Activated T-helper 1 cell treated with anti-CD3 and anti-CD28 coated beads, Interleukin-2, amount 50 U/mL, for 16 hours (primary cell): ENCODE measurements at places on chromosomes 16 and 17.

- no peak for DNase-seq
Measured at GRCh38 chr16:29192329-29193247, 207.7 kb downstream of the LAT start.

GRCh38 chr17:28675980-28676379, 14.0 kb downstream of the SUPT6H start:
- no peak for DNase-seq

DNA sequence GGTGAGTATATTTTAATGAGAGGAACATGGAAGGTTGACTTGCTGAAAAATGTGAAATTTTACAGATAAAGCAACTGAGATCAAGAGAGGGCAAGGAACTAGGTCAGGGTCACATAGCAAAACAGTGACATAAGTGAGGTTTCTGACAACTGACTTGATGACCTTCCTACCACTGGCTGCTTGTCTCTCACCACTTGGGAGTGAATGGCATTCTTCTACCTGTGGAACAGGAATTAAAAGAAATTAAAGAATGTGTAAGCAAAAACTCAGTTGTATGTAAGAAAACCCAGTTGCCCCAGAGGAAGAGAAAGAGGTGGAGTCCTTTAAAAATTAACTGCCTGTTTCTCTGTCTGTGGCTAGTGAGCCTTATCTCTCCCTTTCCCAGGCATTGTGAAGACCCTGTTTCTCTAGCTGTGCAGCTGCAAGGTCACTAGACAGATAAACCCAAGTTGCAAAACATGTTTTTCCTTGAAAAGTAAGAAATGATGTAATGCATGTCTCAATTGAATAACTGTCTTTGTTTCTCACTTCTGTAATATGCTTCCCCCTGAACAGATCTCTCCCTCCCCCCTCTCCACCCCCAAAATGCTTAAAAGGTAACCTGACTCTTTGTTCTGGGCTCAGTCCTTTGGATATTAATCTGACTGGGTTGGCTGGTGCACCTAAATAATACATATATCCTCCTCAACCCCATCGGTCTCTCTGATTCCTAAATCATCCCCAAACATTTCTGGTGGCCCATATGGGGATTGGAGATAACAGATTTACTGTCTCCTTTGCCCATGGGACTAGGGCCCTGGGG, 23.4 kb downstream of the ACSM1 start:
- no peak for DNase-seq

DNA sequence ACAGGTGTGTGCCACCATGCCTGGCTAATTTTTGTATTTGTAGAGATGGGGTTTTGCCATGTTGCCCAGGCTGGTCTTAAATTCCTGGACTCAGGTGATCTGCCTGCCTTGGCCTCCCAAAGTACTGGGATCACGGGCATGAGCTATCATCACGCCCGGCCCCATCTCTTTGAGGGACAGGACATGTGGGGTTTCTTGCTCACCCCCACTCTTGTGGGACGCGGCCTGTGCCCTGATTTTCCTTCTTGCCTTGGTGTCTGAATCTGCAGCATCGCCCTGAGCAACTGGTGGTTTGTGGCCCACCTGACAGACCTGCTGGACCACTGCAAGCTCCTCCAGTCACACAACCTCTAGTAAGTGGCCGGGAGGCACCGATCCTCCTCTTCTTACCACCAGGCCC, 25.6 kb downstream of the NUP85 start:
- no peak for DNase-seq

DNA sequence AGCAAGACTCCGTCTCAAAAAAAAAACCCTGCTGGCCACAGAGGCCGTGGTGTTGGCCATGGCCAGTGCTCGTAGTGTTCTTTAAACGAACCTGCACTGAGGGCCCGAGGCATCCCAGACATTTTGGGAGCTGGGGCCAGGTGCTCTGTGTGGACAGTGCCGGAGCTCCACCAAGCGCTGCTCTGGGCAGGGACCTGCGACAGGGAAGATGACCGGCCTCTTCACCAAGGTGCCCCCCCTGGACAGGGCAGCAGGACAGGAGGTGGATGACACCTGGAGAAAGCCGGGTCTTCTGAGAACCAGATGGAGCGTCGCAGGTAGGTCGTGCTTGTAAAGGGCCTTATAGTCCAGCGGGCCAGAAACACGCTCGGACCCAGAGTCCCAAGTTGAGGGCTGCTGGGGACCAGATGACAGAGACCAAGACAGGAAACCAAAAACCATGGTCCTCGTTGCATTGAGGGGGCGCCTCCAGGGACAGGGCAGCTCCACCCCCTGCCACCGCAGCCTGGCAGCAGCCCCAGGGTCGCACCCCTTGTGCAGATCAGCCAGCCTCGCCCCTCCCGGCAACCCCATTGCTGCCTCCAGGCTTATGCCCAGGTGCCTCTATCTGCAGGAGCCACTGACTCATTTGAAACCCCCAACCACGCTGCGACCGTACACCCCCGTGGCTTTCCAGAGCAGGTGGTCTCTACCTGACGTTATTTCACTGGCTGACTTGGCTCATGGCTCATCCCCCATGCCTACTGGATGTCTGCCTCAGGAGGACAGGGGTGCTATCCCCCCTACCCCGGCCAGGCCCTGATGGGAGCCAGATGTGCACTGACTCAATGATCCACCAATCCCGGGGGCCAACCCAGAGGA, 4.2 kb upstream of the NTN3 start:
- DNase-seq: no peak

- DNase-seq: no peak
Measured at GRCh38 chr16:7278636-7279035, 54.0 kb upstream of the RBFOX1 start.

DNA sequence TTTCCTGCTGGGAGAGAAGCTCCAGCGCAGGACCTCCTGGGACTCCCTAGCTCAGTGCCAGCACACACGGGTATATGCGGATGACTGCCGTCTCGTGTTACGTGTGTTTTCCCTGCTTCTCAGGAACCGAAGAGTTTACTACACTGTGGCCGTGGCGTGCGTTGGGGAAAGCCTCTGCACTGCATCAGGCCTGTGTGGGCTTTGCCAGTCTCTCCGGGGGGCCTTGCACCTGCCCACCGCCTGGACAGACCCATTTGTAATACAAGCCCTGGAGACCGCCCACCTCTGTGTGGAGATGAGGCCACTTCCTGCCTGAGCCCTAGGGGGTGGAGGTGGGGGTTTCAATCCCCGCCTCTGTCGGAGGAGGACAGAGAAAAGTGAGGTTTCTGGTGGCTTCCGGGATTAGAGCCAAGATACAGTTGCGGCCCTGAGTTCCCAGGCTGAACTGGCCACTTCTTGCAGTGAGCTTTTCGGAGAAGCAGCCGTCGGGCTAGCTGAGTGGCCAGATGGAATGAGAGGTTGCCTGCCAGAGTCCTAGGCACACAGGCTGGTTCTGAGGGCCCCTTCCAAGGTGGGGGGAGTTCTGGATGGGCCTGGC, 43.4 kb upstream of the GSE1 start:
- no peak for DNase-seq

GRCh38 chr17:77303620-77304019, 162.9 kb downstream of the SEC14L1 start:
- DNase-seq: no peak

GRCh38 chr16:7382521-7382920, 49.9 kb downstream of the RBFOX1 start:
- no peak for DNase-seq

- no peak for DNase-seq
Measured at GRCh38 chr16:87278191-87279093, 38.8 kb downstream of the C16orf95 start.

GRCh38 chr17:57999496-58000017, 7.5 kb downstream of the SRSF1 start:
- DNase-seq: no peak

- DNase-seq: no peak
Measured at GRCh38 chr16:56569971-56570370, 5.1 kb downstream of the MT4 start.

DNA sequence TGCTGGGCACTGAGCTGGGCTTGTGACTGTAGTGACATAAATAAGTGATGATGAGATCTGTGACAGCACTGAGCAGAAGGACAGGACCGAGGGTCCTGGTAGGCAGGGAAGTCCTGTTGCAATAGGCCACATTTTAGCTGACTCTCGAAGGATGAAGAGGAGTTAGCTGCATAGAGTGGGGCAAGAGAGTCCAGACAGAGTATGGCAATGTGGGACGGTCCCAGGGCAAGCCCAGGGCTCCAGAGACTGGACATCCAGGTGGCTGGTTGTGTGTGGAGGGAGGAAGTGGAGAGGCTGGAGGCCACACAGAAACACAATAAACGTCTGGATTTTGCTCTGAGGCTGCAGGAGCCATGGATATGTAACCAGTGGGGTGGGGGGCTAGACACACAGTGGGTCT, 64.5 kb upstream of the ZNF423 start:
- DNase-seq: no peak

- no peak for DNase-seq
Measured at GRCh38 chr17:78718575-78719208, 63.4 kb downstream of the CYTH1 start.

- no peak for DNase-seq
Measured at GRCh38 chr16:2480948-2481347, 6.0 kb downstream of the TBC1D24 start.

DNA sequence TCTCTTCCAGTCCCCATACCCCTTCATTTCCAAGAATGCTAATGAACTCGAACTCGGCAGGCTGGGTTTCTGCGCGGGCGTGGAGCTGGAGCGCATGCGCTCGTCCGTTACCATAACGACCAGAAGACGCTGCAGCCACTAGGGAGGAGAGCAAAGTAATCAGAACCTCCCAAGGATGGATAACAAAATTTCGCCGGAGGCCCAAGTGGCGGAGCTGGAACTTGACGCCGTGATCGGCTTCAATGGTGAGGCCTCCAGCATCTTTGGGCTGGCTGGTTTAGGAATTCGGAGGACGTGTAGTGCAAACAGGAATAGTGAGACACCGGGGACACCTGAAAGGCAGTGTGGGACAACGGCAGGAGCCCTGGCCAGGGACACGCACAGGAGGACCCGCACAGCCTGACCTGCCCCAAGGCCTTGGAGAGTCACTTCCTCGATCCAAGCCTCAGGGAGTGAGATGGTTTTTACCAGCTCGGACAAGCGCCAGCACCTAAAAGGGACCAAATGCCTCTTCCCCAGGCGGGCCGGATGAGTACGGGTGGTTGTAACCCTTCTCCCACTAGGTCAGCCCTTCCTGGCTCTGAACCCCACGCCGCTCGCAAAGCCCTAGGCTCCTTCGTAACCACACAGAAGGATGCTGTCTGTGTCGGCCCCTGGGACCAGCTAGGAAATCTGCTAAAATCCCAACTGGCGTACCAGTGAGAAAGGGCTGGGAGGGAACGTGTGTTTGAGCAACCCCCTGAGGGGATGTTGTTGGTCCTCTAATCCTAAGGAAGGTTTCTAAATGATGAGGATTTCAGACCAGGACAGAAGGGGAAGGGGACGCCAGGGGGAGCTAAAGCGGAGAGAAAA, at the start of gene CFAP52:
Gene CFAP52 (plus strand): TSS at position 122 of the 852 bp plus-strand sequence. CDS start 54 bp downstream, at position 176.
- peak; percentile 43 for DNase-seq

GRCh38 chr16:72300892-72301291, 128.9 kb upstream of the PMFBP1 start:
- DNase-seq: no peak

- DNase-seq: no peak
Measured at GRCh38 chr17:82782657-82783207, 30.9 kb downstream of the TBCD start.

GRCh38 chr17:33688771-33689170, 395.7 kb upstream of the ASIC2 start:
- DNase-seq: no peak

DNA sequence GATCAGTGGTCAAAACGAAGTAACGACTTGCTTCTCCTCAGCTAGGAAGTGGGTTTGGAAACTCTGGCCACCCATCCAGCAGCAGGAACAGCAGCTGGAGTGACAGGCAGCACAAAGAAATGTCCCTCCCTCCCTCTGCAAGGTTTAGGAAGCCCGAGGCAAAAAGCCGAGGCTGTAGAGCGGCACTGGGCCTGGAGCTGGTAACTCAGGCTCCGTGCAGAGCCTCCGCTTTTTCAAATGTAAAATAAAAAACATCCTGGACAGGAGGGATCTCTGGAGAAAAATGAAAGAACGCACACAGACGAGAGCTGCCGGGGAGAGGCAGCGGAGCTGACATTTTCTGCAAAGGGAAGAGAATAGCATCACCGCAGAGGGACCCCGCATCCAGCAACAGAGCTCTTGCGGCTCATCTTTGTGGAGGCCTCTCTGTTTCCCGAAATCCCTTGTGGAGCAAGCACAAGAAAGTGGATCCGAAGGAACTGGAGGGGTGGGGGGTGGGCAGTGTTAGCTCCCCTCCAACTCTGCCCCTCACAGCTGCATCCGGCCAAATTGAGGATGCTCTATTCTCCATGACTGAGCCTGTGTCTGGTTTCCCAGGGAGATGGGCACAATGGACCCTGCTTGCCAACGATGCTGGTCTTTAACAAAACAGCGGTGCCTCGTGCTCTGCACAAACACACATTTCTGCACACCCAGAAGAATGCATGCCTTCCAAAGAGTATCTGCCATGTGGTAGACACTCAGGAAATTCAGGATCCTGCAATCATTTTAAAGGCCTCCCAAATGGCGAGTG, 335.5 kb upstream of the ZFHX3 start:
- no peak for DNase-seq

- no peak for DNase-seq
Measured at GRCh38 chr16:17265154-17265553, 205.6 kb downstream of the XYLT1 start.

- no peak for DNase-seq
Measured at GRCh38 chr17:79861413-79862216, 22.4 kb upstream of the CBX4 start.

- DNase-seq: no peak
Measured at GRCh38 chr16:59410451-59410850, 676.3 kb upstream of the GOT2 start.

DNA sequence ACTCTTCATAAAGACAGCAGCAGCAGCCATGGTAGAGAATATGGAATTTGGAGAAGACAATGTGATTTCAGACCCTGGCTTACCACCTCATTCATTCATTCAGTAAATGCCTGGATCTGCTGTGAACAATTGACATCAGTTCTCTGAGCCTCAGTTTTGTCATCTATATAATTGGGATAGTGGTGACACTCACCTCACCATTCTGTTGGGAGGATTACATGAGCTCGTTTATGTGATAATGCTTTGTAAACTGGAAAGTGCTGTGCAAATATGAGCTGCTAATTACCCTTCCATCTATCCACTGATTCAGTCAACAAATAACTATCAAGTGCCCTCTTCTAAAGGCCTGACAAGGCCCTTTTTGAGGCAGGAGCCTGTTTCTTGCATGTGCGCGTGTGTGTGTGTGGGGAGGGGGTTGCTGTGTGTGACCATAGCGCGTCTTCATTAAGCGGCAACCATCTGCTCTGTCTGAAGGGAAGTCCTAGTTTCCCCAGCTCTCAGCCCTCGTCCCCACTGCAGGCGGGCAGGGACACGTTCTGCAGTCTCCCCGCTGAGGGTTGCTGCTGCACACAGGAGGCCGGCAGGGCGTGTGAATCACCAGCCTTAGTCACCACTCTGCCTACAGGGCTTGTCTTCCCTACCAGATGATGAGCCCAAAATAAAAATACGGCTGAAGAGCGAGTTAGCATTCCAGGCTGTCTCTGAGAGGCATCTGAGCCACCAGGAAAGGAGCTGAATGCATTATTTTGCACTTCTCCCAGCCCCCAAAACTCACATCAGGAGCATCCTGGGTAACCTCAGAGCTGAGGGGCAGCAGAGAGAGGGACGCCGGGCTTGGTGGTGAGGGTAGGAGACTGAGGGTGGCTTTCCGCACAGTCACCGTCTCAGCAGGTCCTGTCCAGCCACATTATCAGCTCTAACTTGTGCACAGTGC, 19.9 kb downstream of the ARL4D start:
- no peak for DNase-seq
